ENCODE measurements at places on chromosomes 5 and 9.

DNA sequence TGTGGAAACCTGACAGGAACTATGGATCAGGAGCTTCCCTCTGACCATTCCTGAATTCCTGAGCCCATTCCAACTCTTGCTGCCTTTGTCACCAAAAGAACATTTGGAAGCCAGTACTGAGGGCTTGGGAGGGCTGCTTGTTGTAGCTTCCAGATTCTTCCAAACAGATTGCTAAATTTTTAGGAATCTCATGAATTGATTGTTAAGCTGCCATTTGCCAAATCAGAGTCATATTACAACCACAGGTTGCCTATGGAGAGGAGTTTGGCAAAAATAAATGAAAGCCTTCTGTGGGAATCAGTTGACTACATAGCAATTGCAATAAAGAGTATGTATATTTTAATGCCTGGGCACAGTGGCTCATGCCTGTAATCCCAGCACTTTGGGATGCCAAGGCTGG lies 39.2 kb upstream of the SLC28A3 start:
- DNase-seq = no peak

DNA sequence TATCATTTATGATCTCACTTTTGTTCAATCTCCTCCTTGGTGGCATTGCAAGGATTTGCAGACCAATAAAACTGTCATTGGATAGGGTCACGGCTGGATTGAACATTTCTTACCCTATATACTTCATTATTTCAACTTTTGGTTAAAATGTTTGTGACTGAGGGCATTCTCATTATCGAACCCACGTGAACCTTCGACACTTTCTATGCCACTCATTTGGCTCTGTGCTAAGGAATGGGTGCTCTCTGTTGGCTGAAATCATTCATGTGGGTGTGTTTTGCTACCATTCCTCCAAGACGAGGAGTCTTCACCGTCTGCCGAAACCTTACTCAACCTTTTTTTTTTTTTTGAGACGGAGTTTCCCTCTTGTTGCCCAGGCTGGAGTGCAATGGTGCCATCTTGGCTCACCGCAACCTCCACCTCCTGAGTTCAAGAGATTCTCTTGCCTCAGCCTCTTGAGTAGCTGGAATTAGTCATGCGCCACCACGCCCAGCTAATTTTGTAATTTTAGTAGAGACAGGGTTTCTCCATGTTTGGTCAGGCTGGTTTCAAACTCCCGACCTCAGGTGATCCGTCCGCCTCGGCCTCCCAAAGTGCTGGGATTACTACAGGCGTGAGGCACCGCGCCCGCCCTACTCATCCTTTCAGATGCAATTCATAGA lies 62.5 kb downstream of the CSNK1A1 start:
- DNase-seq = no peak

DNA sequence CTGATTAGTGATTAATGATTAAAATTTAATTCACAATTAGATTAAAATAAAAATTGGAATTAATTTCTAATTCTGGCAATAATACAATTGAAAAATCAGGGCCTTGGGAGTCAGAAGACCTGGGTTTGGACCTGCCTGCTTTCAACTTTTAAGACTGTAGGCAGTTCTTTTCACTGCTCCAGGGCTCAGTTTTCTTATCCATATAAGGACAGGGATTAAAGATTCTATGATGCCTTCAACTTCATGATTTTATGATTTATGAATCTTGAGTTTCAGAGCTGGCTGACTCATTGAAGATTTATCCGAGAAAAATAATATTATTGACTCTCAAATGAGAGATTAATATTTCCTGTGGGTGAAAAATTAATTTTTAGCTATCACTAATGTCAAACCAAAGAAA lies 208.6 kb upstream of the ANKH start:
- no peak for DNase-seq

- DNase-seq = no peak
Measured at GRCh38 chr5:139712412-139712811, 64.3 kb downstream of the CXXC5 start.

GRCh38 chr9:7300484-7300883 lies 499.1 kb downstream of the DMAC1 start:
- no peak for DNase-seq

GRCh38 chr5:93601071-93601801 lies 18.2 kb downstream of the NR2F1 start:
- no peak for DNase-seq

GRCh38 chr5:157143127-157143971 lies 684 bp upstream of the MED7 start:
- DNase-seq = no peak

GRCh38 chr9:108167136-108167900 lies 677.7 kb upstream of the KLF4 start:
- DNase-seq = no peak

- DNase-seq = no peak
Measured at GRCh38 chr9:33687779-33688178, 107.6 kb upstream of the PRSS3 start.

- no peak for DNase-seq
Measured at GRCh38 chr9:100724886-100725285, 147.0 kb downstream of the CAVIN4 start.

All from activated CD8-positive, alpha-beta memory T cell treated with anti-CD3 and anti-CD28 coated beads for 1 hour (primary cell).